ENCODE measurements at places on chromosomes 11 and 22.

DNA sequence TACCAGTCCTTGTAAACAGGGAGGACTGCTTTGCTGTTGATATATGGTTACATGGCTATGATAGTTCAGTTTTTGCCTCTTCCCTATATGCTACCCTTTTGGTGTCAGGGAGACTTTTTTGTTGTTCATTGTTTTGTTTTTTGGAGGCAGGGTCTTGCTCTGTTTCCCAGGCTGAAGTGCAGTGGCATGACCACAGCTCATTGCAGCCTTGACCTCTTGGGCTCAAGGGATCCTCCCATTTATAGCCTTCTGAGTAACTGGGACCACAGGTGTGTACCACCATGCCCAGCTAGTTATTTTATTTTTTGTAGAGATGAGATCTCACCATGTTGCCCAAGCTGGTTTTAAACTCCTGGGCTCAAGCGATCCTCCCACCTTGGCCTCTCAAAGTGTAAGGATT lies 38.6 kb upstream of the SPTBN2 start:
- no peak for DNase-seq

GRCh38 chr22:39148727-39149535 lies 3.5 kb downstream of the CBX7 start:
- DNase-seq = peak; percentile 47

DNA sequence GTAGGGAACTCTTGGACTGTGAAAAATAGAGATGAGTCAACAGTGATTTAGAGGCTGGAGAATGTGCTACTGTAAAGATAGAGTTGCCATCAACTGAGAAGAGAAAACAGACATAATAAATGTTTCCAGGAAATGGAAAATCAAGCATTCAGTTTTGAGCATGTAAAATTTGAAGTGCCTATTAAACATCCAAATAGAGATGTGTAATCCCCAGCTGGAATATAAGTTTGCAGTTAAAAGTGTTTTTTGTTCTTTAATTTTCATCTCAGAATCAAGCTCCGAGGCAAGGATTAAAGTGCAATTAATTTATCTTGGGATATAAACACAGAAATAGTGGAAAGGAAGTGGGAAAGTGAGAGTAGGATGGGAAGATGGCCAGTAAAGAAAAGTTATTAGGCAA lies 666.0 kb upstream of the RAG2 start:
- DNase-seq = no peak

- peak; percentile 62 for DNase-seq
These were observed 2.1 kb downstream of the ARHGEF12 start for GRCh38 chr11:120338107-120338933.

- no peak for DNase-seq
These were observed 35.4 kb upstream of the CCDC34 start for GRCh38 chr11:27398400-27398770.

DNA sequence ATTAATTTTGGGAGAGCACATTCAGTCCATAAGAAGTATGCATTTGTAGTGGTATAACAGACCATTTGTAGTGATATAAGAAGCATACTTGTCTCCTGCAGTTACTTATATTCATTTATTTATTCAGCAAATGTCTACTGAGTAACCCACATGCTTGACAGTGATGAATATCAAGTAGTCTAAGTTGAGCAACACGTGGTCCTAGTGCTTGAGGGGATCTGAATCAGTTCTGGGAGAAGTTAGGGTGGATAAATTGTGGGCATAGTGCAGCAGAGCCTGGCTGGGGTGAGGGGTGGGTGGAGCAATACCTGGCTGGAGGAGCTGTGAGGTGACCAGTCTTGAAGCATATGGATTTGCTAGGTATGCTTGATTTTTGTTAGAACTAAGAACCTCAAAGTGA lies 24.3 kb downstream of the STX3 start:
- DNase-seq = no peak

DNA sequence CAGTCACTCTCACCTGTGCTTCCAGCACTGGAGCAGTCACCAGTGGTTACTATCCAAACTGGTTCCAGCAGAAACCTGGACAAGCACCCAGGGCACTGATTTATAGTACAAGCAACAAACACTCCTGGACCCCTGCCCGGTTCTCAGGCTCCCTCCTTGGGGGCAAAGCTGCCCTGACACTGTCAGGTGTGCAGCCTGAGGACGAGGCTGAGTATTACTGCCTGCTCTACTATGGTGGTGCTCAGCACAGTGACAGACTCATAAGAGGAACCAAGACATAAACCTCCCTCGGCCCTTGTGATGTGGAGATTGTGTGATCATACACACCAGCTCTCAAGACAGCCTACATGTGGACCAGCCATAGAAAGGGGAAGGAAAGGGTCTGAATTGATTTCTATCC lies 113.3 kb downstream of the ZNF280B start:
- no peak for DNase-seq

- peak; percentile 82 for DNase-seq
These were observed 5.9 kb downstream of the TAB1 start for GRCh38 chr22:39405346-39406085.

- DNase-seq = peak; percentile 48
These were observed 97.4 kb downstream of the FDX1 start for GRCh38 chr11:110527146-110527545.

GRCh38 chr11:69950621-69951020 lies 127.5 kb upstream of the ANO1 start:
- no peak for DNase-seq

DNA sequence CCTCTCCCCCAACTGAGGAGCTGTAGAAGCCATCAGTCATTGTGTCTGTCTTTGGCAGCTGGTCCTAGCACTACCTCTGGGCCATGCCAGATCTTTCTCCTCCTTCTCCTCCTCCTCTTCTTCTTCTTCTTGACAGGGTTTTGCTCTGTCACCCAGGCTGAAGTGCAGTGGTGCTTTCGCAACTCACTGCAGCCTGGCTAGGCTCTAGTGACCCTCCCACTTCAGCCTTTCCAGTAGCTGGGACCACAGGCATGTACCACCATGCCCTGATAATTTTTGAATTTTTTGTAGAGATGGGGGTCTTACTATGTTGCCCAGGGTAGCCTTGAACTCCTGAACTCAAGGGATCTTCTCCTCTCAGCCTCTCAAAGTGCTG lies 50.1 kb upstream of the SHANK2 start:
- DNase-seq = no peak

DNA sequence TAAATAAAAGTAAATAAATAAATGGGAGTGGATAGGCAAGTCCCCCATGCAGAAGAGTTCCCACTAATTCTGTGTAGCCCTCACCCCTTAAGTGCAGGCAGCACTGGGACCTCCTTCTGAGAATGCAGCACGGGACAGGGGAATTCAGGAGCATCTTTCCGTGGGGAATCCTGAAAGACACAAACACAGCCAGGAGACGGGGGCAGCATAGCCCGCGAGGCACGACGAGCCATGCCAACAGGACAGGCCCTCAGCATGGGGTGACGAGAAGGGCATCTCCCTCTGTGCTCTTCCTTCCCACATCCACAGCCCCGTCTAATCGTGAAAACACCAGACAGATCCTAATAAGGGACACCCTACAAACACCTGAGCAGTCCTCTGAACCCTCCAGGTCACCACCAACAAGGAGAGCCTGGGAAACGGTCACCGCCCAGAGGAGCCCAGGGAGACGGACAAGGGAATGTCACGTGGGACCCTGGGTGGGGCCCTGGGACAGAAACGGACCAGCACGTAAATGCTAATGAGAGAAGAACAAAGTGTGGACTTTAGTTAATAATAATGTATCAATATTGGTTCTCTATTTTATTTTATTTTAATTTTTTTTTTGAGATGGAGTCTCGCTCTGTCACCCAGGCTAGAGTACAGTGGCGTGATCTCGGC lies 6.8 kb downstream of the KRTAP5-5 start:
- no peak for DNase-seq

GRCh38 chr22:47659467-47660223 lies 897.2 kb downstream of the TBC1D22A start:
- no peak for DNase-seq

DNA sequence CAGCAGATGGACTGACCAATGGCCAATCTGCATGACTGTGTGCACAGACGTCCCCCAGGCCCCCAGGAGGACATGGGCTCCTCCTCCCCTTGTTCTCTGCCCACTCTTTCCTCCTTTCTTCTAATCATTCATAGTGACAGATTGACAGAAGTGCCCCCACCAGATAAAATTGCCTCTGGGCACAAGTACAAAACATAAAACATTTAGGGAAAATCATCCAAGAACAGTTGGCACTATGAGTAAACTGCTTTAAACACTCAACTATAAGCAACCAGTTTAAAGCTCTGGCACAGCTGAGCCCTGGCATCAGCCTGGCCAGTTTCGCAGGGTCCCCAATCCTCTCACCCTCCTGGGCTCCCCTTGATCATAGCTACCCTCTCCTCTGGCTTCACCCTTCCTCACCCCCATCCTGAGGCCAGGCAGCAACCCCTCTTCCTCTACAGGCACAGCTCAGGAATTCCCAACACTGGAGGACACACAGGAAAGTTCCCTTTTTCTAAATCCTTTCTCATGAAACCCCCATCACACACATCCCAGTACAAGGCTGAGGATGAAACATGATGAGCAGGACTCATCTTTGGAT lies 232.9 kb downstream of the BUD13 start:
- DNase-seq = no peak

DNA sequence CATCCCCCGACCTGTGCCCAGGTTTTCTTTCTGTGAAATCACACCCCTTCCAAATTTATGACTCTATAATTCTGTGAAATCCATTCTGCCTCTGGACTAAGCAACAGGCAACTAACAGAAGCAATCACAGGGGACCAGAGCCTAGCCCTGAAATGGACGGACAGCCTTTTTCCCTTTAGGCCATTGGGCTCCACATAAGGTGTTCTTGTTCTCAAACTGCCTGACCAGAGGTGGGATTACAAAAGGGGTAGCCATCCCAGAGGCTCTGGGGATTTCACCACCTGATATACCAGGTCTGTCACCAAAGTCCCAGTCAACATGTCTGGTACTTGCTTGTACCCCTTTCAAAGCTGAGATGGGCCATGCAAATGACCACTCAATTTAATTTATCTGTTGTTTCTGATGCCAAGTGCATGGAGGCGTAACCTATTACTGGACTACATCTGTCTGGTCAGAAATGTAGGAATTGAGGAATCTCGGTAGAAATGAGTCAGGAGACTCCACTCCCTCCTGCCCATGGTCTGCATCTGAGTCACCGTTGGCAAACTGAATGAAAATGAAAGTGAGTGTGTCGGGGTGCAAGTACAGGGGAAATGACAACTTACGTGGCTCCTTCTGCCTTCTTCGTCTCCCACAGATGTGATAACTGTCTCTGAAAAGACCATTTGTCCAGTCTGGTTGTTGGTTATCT lies 10.2 kb downstream of the DKK3 start:
- DNase-seq = peak; percentile 95

GRCh38 chr11:88039476-88040147 lies 135.6 kb downstream of the RAB38 start:
- DNase-seq = no peak

- no peak for DNase-seq
These were observed at the start of gene CALCA for GRCh38 chr11:14971865-14972580. TSS of gene CALCA (minus strand) at chr11:14972351. CDS start at chr11:14971192, 1,159 bp downstream.

DNA sequence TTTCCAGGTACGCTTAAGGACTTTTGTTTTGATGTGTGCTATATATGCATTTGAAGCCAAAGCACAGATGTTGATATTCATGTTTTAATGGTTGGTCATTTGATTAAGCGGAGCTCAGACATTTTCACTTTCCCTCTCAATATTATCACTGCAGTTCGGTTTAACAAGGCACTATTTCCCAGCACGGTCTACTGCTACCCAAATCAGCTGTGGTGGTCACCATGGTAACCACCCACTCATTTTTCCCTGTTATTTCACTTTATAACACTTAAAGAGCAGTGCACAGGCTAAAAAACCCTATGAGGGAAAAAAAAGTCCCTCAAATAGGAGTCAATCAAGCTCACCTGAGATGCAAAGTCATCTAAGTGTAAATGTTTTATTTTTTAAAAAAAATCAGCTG lies 439.6 kb upstream of the CCDC90B start:
- no peak for DNase-seq

- no peak for DNase-seq
These were observed 49.8 kb downstream of the SERPINH1 start for GRCh38 chr11:75611823-75612222.

GRCh38 chr11:68749229-68750123 lies 1.8 kb downstream of the TESMIN start:
- peak; percentile 11 for DNase-seq

GRCh38 chr11:87431392-87431791 lies 393.7 kb downstream of the TMEM135 start:
- no peak for DNase-seq

DNA sequence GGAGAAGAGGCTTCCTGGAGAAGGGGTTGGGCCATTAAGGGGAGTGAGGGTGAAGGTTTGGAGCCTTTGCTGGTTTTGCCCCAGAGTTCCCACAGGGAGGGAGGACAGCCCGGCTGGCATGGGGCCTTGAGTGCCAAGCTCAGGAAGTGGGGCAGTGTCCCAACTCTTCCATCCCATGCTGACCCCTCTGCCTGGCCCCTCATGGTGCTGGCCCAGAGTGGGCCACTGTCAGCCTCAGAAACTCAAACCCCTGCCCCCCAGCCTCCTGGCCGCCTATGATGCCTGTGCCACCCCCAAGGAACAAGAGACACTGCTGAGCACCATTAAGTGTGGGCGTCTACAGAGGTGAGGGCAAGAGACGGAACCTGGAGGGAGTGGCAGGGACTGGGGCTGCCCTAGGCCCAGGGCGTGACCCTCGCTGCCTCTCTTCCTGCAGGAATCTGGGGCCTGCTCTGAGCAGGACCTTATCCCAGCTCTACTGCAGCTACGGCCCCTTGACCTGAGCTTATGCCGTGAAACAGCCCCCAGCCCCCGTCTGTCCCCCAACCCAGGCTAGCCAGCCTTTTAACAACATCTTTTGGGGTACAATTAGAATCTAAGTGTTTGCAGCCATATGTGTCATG lies 5.4 kb downstream of the MUS81 start:
- no peak for DNase-seq

DNA sequence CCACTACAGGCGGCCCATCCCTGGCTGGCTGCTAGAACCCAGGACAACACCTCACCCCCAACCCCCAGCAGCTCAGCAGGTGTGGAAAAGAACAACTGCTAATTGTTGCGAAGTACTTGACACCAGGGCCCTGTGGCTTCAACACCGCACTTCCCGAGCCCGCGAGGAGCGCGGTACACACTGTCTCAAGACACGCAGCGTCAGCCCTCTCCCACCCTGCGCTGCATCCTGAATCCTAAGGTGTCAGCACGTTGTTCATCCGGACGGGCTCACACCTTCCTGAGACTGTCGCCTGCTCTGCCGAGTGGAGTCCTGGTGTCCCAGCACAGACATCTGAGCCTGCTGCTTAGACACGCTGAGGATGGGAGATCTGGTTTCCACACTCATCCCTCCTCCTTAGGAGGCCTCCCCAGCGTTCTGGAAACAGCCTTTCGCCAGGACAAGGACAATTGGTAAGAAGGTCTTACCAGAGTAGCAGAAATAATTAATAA lies 1336.2 kb downstream of the BRD1 start:
- DNase-seq = no peak

DNA sequence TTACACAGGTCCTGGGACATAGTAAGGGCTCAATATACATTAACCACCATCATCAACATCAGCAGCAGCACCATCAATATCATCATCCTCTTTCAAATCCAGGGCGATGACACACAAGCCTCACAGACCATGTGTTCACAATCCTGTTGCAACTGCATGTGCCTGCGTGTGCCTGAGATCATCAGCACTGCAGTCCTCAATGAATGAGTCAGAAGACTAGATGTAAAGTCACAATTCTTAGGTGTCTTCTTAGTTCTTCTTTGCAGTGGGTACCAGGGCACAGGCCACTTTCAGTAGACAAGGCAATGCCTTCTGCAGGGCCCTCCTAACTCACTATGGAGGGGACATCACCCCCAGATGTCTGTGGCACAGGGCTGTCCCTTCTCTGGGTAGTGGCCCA lies 111.1 kb downstream of the MYO18B start:
- DNase-seq = no peak
